ENCODE measurements at places on chromosomes 11 and 22. TPM values are rescaled to one million over a fixed set of nuclear protein-coding genes. Genes with fewer than 3 reads are reported as not detected.

GRM5 gene
- not detected for total RNA-seq

OR56A1 gene
- total RNA-seq = not detected

CCDC116 gene
- 0.33 TPM for total RNA-seq

SLN gene
- total RNA-seq = not detected

NPAS4 gene
- 0.20 TPM for total RNA-seq

TMEM45B gene
- total RNA-seq = 3.1 TPM

TRPM5 gene
- not detected for total RNA-seq

PRCP gene
- total RNA-seq = 24.5 TPM

ADM gene
- 12.8 TPM for total RNA-seq

APOL1 gene
- 64.0 TPM for total RNA-seq

MRPL49 gene
- 36.5 TPM for total RNA-seq

SLC22A9 gene
- not detected for total RNA-seq

ETS1 gene
- 584 TPM for total RNA-seq

Measured in activated CD4-positive, alpha-beta memory T cell treated with anti-CD3 and anti-CD28 coated beads, Interleukin-2, amount 10 ng/mL, durations not matched to agents 7 days and 5 days (primary cell).